Activated T-helper 1 cell treated with anti-CD3 and anti-CD28 coated beads, Interleukin-12 subunit alpha, Interleukin-12 subunit beta, Interleukin-2, Interleukin-4 antibody, amounts not matched to agents 30 ng/mL and 10 ng/mL and 1 ng/mL, durations not matched to agents 14 hours and 24 hours and 36 hours (primary cell): ENCODE measurements at places on chromosomes 3 and 15. TPM values are rescaled to one million over a fixed set of nuclear protein-coding genes. Genes with fewer than 3 reads are reported as not detected.

DNA sequence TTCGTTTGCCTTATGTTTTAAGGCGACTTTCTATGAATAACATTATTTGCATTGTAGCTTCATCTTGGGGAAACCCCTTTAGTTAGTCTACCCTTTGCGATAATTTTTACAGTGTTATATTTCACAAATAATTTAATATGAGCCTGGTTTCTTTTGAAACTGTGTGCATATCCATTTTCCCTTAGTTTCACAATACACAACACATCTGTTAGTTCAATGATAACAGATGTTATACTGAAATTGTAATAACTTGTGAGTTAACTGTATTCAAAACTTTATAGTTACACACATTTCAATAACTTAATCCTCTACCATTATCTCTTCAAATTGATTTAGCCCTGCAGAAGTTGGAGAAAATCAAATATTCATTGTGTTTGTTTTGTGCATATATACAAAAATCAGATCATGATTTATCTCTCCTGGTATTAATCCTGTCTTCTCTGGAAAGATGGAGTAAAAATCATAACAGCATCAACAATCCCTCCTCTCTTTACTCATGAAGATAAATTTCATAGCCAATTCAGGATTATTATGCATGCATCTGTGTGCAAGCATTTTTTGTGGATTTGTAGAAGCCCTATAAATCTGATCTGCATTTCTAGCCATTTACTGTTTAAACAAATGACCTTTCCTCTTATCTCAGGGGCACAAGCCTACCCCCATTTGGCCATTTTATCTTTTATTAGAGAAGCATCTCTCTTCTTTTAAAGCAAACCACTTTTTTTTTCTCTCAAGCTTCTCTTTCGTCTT is 304.0 kb downstream of the VPS13C start:
- no peak overlapping the region for H3K4me3 ChIP-seq
- no peaks in the 10 kb centered on the region for H3K4me1 ChIP-seq
- H3K27ac ChIP-seq = no peak overlapping the region

- no peak overlapping the region for H3K4me3 ChIP-seq
- peaks cover 2% of the 10 kb centered on the region for H3K27me3 ChIP-seq
- H3K36me3 ChIP-seq = no peaks in the 10 kb centered on the region
Measured at GRCh38 chr3:172461530-172462138, 13.4 kb upstream of the GHSR start.

- no peak overlapping the region for H3K27ac ChIP-seq
- H3K27me3 ChIP-seq = no peaks in the 10 kb centered on the region
Measured at GRCh38 chr3:193640165-193640715, 47.2 kb downstream of the OPA1 start.

DNA sequence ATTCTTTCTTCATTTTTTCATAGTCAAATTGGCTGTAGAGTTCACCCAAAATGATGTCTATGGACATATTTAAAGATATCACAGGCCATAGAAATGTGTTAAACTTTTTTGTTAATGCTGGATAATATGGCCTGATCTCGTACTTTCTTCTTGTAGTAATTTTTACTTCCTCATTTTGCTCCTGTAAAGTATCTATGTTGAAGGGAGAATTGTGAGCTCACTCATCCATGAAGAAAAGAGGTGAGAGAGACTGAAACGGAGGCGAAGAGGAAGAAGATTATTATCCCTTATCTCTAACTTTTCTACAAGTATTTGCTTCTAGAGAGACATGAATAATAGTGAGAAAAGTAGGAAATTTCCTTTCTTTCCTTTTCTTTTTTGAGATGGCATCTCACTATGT is 613.8 kb upstream of the TBL1XR1 start:
- no peaks in the 10 kb centered on the region for H3K36me3 ChIP-seq
- H3K4me1 ChIP-seq = peaks cover 12% of the 10 kb centered on the region
- no peak overlapping the region for H3K27ac ChIP-seq

GRCh38 chr15:78018946-78019644 is 58.4 kb downstream of the TBC1D2B start:
- H3K36me3 ChIP-seq = peaks cover 52% of the 10 kb centered on the region
- peak overlapping the region; percentile 8 for H3K4me3 ChIP-seq
- peak overlapping the region; percentile 77 for H3K27ac ChIP-seq
- no peaks in the 10 kb centered on the region for H3K27me3 ChIP-seq
- DNase-seq = peak; percentile 31

The FETUB gene
- total RNA-seq = not detected in 2 replicates

DNA sequence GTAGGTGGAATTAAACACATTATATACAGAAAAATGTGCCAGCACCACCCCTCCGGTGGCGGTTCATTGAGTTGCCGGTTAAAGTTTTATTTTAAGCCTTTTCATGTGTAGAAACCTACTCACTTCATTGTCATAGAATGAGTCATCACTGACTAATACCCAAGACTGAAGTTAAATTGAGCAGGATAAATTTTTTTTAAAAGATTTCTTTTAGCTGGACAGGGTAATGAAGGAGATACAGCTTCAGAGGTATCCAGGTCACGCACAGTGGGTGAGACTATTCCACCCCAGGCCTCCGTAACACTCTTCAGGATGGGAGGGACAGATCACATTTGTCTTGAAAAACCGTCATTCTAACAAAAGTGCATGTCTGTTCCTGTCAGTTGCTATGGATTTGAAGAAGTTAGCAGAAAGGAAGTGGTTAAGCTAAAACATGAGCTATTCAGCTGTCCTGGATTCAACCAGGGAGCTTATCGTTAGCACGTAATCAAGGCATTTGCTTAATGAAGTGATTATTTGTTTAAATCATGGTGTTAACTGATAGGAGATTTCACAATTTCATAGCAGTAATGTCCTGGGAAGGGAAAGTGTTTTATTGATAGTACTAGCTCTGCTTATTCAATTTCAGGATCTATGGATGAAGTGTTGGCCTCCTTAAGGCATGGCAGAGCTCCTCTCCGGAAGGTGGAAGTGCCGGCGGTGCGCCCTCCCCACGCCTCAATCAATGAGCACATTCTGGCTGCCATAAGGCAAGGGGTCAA is 23.4 kb downstream of the WHAMM start:
- peaks cover 79% of the 10 kb centered on the region for H3K36me3 ChIP-seq
- peaks cover 2% of the 10 kb centered on the region for H3K27me3 ChIP-seq
- H3K27ac ChIP-seq = peak overlapping the region; percentile 87

DNA sequence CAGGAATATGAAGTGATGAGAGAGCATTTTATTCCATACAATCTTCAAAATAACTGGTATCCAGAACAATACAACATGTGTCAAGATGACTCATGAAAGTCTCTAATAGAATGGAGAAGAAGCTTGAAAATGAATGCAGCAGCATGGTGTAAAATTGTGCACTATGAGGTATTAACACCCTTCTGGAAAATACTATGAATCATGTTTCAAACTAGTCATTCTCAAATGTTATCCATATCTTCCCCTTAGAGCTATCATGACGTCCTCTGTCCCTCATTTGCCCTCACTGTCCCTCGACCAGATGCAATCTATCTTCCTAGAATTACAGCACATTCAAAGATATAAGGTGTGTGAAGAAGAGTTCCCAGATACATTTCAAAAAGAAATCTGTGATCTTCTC is 198.2 kb downstream of the NECTIN3 start:
- no peak for DNase-seq
- no peaks in the 10 kb centered on the region for H3K36me3 ChIP-seq
- peaks cover 7% of the 10 kb centered on the region for H3K27me3 ChIP-seq
- H3K4me1 ChIP-seq = no peaks in the 10 kb centered on the region

The ARPP21 gene
- total RNA-seq = not detected in 2 replicates

DNA sequence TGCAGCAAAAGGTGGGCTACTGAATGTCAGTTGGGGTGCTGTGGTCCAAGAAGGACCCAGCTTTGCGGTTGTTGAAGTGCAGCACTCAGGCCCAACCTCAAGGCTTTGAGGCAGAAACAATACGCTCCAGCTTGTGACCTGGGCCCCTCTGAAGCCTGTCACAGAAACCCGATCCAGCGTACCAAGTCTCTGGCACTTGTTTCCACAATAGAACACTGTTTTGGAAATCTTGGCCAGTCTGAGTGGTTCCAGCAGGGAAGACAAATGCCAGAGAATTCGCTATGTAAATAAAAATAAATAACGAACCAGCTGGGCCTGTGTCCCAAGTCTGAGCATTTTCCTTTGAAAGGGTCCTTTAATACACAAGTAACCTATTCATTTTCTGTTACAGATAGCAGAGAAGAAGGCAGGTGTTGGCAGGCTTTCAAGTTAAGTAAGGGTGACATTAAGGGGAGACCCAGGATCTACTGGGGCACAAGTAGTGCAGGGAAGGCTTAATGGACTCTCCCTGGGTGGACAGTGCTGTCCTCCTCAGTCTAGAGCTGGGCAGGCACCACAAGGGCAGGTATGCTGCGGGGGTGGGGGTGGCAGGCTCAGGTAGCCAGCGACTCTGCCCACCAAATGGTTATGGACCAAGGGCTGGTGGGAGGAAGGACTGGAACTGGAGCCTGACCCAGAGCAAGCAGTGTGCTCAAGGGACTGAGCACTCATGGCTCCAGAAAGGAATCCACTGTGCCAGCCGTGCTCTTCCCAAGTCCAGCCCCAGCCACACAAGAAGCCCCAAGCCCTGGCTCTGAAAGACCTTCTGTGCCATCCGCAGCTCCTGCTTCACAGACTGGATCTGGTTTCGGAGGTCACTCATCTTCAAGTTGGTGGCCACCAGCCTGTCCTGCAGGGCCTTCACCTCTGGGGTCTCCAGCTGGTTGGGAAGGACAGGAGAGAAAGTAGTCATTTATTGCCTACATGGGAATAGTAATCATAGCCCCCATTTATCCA is 26.3 kb downstream of the CCDC13 start:
- DNase-seq = no peak
- no peaks in the 10 kb centered on the region for H3K27me3 ChIP-seq
- H3K4me3 ChIP-seq = no peak overlapping the region
- H3K27ac ChIP-seq = no peak overlapping the region
- peaks cover 27% of the 10 kb centered on the region for H3K4me1 ChIP-seq

- no peak overlapping the region for H3K4me3 ChIP-seq
- H3K27me3 ChIP-seq = no peaks in the 10 kb centered on the region
- H3K27ac ChIP-seq = no peak overlapping the region
- peaks cover 5% of the 10 kb centered on the region for H3K4me1 ChIP-seq
Measured at GRCh38 chr3:160368804-160369203, 30.2 kb downstream of the IFT80 start.

GRCh38 chr15:39880718-39881387 is 39.2 kb downstream of the GPR176 start:
- H3K4me3 ChIP-seq = no peak overlapping the region
- H3K27me3 ChIP-seq = peaks cover 20% of the 10 kb centered on the region
- H3K27ac ChIP-seq = no peak overlapping the region
- no peak for DNase-seq

The TARS3 gene
- 13.9 and 15.2 TPM in 2 replicates for total RNA-seq

The CCDC39 gene
- not detected in 2 replicates for total RNA-seq

The CPLX3 gene
- 0.17 and 0.29 TPM in 2 replicates for total RNA-seq

- H3K4me3 ChIP-seq = no peak overlapping the region
- H3K4me1 ChIP-seq = no peaks in the 10 kb centered on the region
- no peak for DNase-seq
Measured at GRCh38 chr15:36389107-36389506, 190.3 kb upstream of the CDIN1 start.

DNA sequence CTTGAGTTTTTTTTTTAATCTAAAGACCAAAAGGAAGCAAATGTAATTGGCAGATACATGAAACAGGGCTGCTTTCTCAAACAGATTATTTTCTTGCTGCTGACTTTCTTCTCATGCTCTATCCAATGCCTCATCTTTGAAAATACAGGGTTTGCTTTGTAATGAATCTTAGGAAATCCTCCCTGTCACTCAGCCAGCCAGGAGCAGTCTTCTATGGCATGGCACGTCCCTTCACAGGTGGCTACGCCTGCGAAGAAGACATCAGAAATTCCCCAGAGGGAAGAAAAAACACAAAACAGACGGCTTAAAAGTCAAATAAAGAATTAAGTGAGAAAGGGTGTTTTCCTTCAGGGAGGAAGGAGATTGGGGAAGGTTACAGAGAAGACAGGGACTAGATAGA is 242.5 kb downstream of the IGSF11 start:
- DNase-seq = no peak
- no peaks in the 10 kb centered on the region for H3K36me3 ChIP-seq
- peaks cover 1% of the 10 kb centered on the region for H3K27me3 ChIP-seq
- no peak overlapping the region for H3K27ac ChIP-seq
- H3K4me1 ChIP-seq = no peaks in the 10 kb centered on the region

DNA sequence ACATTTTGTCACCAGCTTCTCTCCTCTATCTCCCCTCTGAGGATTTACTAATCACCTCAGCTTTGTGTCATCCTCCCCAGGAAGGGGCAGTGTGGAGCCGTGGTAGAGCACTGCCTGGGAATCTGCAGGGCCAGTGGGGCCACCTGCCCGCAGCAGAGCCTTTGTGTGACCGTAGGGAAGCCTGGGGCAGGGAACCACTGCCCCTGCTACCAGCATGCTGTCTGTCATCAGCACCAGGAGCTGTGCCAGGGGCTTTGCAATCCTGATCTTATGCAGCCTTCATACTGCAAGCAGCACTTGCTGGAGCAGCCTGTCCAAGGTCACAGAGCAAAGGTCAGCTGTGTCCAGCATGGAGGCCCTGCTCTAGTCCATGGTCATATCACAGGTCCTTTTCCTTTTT is 170.2 kb upstream of the IL12A start:
- H3K27me3 ChIP-seq = peaks cover 4% of the 10 kb centered on the region
- DNase-seq = no peak
- H3K4me1 ChIP-seq = no peaks in the 10 kb centered on the region
- H3K27ac ChIP-seq = no peak overlapping the region

DNA sequence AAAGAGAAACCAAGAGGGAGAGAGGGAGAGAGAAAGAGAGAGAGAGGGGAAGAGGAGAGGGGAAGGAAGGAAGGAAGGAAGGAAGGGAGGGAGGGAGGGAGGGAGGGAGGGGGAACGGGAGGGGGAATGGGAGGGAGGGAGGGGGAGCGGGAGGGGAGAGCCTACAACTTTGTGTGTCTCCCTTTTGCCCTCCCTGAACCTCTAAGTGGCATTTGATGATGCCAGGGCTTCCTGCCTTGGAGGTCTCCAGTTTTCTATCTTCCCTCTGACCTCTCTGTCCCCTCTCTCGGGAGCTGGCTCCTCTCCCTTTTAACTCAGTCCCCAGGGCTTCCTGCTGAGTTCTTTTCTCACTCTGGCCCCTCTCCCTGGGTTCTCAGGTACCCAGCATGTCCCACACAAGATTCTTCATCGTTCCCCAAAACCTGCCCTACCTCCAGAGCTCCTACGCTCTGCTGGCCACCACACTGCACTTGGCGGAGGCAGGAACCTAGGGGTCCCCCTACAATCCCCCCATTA is 12.5 kb upstream of the FAM174B start:
- no peak overlapping the region for H3K4me3 ChIP-seq
- H3K4me1 ChIP-seq = peaks cover 5% of the 10 kb centered on the region
- H3K36me3 ChIP-seq = no peaks in the 10 kb centered on the region

DNA sequence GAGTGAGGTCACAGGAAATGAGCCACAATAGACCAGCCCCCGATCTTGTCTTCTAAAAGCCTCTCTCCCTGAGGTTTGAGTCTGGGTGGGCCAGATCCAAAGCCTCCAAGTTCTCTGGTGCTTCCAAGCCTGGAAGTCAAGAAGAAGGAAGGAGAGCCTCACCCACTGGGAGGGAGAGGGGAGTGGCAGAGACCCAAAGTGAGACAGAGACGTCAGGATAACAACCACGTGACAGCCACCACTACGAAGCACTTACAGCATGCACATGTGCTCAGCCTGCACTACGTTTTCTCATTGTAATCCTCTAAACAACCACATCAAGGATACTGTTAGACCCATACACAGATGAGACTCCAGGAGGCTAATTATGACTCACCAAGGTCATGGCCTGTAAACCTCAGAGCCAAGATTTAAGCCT is 197.3 kb upstream of the LINGO1 start:
- no peak overlapping the region for H3K4me3 ChIP-seq
- no peak for DNase-seq
- no peaks in the 10 kb centered on the region for H3K4me1 ChIP-seq
- H3K36me3 ChIP-seq = no peaks in the 10 kb centered on the region
- no peak overlapping the region for H3K27ac ChIP-seq
